ENCODE measurements at places on chromosomes 7 and 10. TPM values are rescaled to one million over a fixed set of nuclear protein-coding genes. Genes with fewer than 3 reads are reported as not detected.

The C10orf120 gene
- total RNA-seq: not detected

The GPC2 gene
- total RNA-seq: 8.5 TPM

The SYCE1 gene
- total RNA-seq: 0.15 TPM

The TEX36 gene
- not detected for total RNA-seq

The HYAL4 gene
- not detected for total RNA-seq

The CALHM3 gene
- total RNA-seq: not detected

The HMX3 gene
- 0.39 TPM for total RNA-seq

The DGKI gene
- total RNA-seq: 0.02 TPM

The INMT gene
- 1.2 TPM for total RNA-seq

Measured in T-helper 17 cell (primary cell).